ENCODE measurements at places on chromosomes 11 and 22.

- no peak for DNase-seq
Measured at GRCh38 chr22:43956805-43957463, 1.7 kb downstream of the SAMM50 start.

- no peak for DNase-seq
Measured at GRCh38 chr22:23804781-23805291, 18.1 kb downstream of the SMARCB1 start.

GRCh38 chr11:15936011-15936410, 420.3 kb downstream of the SOX6 start:
- DNase-seq: no peak

GRCh38 chr22:22424210-22424800, 84.2 kb downstream of the ZNF280B start:
- no peak for DNase-seq

GRCh38 chr22:36129071-36129470, 31.5 kb downstream of the APOL3 start:
- no peak for DNase-seq

DNA sequence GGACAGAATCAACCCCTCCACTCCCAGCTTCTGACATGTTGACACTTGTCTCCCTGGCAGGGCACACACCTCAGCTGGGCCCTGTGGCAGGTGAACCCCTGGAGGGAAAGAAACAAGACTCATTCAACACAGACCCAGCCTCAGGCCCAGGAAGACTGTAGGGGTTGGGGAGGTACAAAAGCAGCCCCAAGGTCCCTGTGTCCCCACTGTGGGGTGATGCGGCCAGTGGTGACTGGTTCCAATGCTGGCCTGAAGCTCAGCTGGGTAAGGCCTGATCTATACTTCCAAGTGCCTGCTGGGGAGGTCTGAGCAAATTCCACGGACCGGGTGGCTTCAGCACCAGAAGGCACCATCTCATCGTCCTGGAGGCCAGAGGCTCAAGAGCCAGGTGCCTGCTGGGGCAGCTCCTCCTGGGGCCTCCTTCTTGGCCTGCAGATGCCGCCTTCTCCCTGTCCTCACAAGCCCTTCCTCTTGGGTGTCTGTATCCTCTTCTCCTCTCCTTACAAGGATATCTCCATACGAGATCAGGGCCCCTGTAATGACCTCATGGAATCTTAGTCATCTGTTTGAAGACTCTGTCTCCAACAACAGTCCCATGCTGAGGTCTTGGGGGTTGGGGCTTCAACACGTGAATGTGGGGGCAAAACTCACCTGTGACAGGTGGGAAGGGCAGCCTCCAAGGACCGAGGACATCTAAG, 1492.1 kb downstream of the BRD1 start:
- DNase-seq: no peak

DNA sequence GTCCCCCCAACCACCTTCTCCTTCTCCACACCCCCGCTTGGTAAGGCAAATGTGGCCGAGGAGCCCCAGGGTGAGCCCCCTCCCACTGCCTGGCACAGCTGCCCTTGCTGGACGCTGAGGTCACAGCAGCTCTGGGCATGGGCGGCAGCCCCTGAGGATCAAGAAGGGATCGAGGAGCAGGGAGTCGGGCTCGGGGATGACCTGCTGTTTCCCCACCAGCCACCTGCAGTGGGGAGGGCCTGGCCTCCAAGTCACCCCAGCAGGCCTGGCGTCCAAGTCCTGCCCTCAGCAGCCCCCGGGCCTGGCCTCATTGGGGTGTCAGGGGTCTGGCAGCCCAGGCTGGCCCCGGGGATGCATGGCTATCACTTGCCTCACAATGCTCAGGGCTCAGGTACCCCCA, 23.7 kb downstream of the MUC5AC start:
- DNase-seq: no peak

DNA sequence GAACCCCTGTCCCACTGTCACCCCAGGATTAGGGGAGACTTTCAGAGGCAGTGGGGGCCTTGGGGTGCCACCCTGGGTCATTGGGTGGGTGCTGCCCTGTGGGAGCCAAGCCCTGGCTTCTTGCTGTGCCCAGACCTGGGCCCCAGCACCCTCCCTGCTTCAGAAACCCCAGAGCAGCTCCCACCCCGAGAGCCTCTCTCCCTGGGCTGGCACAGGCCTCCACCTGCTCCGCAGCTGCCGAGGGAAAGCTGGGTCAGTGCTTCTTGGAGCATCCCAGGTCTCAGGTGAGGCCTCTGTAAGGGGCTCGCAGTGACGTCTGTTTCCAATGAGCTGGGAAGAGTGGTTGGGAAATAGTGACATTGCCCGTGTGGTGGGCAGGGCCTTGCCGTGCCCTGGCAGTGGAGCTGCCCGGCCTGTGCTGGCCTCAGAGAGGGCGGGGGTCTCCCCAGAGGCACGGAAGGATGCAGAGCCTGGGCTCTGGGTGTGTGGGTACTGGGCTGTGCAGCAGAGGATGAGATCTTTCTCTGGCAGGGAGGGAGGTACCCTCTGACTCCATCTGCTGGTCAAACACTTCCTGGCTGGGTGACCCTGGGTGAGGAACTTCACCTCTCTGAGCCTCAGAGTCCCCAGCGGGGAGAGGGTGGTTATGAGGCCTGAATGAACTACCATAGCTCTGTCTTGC, 23.0 kb downstream of the C22orf23 start:
- no peak for DNase-seq

DNA sequence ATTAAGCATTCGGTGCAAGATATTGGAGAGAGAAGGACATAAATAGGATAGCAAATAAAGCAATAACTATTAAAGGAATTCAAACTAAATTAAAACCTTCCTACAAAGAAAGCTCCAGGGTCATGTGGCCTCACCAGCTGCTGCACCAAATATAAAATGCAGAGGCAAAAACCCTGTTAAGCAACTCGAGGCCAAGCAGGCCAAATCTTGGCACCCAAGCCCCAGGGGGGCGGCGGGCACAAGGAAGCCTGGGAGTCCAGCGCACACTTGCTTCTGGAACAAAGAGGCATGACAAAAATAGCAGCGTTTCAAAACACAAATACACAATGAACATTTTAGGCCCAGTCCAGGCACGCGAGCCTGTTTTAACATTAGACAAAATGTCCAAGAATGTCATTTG, 20.8 kb downstream of the KRTAP5-6 start:
- DNase-seq: no peak

- no peak for DNase-seq
Measured at GRCh38 chr11:97850701-97851100, 1170.0 kb upstream of the CNTN5 start.

DNA sequence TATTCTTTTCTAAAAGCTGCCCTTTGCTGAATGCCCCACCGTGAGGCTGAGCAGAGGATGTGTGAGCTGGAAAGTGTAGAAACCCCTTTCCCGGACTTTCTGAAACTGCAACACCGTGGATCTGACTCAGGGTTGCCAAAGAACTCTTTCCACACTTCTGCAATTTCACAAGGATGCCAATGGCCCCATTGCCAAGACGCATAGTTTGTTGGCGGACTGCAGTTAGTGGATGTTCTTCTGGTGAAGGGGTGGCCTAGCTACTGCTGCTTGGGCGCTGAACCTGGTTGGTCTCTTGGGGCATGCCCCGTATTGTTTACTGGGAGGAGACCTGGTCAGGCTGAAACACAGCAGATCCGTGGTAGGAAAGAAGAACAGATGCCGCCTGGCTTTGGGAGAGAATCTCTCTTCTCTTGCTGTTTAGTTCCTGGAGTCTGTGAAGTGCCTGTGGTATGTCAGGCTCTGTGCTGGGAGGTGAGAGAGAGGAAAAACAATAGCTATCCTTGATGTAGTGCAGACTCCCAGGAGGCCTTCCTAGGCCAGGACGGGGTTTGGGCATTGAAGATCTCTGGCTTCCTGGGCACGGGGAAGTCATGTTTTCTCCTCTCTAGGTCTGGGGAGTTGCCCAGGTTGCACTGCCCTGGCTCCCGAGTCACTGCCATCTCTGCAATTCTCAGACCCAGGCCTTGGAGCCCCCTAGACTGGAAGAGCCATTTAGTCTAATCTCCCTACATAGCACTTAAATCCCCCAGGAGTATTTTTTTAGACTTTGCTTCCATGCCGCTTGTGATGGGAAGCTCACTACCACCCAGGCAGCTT, 26.9 kb downstream of the CD82 start:
- DNase-seq: no peak

DNA sequence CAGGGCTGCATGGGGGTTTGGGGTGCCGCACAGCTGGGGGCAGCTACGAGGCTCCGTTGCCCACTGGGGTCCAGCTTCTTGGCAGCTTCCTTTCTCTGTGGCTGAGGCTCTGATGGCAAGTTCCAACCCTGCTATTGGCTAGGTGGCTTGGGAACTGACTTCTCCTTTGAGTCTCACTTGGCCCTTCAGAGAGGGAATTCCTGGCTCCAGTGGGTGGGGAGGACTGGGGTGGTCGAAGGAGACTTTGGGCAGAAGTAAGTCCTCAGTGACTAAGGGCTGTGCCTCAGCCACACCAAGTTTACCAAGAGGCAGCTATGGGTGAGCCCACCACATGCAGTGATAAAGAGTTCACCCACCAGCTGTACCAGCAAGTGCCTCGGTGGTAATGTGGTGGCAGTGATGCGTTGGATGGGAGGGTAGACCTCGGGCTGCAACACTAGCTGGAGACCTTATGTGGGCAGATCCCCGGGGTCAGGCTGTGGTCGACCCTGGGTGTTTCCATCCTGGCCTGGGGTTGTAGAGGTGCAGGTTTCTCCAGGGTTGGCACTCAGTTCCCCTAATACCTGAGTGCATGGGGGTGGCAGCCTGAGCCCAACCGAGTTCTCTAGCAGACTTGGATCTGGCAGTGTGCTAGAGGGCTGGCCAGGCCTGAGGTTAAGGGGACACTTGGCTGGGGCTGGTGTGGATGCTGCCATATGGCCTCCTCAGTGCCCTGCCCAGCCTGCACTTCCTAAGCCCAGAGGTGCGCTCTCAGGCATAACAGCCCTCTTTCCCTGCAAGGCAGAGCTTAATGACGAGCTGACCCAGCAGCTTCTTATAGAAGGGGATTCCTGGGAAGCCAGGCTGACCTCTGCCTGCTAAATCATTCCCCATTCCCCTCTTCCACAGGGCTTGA, 197.0 kb upstream of the CADM1 start:
- DNase-seq: no peak

DNA sequence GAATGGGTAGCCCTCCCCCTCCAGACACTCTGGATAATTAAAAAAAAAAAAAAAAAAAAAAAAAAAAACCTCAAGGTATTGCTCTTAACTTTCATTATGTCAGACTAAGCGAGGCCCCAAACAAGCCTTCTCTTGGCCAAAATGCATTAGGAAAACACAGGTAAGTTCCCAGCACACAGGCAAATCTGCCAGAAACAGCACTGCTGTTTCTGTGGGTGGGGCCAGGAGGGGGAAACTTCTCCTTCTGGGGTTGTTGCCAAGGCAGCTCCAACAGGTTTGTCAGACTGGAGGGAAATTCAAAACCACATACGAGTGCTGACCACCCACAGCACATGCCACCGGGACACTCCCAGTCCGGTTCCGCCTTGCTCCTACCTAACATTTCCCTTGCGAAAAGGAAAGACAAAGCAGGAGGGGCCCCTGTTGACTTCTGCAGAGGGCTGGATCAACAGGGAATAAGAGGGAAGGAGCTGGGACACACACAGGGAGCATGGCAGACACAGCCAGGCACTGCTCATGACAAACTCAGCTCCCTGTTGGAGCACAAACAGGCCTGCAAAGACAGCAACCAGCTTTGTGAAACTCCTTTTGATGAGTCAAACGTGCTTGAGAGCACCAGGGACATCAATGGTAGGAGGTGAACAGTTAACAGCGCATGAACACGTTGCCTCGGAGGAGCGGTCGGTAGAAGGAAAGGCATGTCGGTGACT, 55.0 kb downstream of the MYH9 start:
- DNase-seq: no peak

DNA sequence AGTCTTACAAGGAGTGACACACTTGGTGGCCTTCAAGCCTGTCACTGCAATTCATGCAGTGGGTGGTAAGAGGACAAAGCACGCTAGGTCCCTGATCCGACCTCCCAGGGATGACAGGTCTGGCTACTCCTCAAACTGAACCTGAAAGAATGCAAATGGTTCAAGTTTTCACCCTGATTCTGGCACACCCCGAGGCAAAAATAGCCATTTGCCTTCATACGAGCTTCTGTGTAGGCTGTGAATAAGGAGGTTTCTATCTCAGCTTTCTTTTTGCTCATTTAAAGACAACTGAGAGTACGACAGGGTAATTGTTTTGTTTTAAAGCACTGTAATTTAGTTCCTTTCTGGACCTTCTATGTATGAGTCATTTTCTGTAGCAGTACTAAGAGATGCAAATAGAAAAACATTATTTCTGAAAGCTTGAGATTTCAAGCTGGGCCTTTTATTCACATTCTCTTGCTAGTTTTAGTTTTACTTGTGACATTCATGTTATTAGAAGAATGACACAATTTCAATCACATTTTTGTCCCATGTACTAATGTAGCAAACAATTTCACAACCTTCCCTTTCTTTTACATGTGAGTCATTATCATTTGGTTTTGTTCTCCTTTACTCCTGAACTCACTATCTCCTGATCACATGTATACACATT, 56.6 kb upstream of the FDX1 start:
- DNase-seq: no peak

- no peak for DNase-seq
Measured at GRCh38 chr11:72896431-72896830, 82.2 kb downstream of the ATG16L2 start.

DNA sequence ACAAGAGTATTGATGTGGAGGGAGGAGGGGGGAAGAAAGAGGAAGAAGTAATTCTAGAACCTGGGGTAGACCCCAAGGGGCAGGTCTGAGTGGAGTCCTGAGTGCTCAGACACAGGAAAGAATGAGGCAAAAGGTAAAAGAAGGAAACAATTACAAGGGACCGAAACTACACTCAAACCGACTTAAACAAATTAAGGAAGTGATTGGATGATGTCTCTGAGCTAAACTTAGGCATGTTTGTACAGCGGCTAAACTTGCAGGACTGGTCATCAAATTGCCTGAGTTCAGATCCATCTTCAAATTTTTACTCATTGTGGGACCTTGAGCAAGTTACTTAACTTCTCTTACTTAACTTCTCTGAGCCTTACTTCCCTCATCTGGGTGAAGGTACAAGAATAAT, 86.3 kb upstream of the LRRC55 start:
- no peak for DNase-seq

GRCh38 chr22:36998620-36999351, 20.5 kb downstream of the TST start:
- no peak for DNase-seq

DNA sequence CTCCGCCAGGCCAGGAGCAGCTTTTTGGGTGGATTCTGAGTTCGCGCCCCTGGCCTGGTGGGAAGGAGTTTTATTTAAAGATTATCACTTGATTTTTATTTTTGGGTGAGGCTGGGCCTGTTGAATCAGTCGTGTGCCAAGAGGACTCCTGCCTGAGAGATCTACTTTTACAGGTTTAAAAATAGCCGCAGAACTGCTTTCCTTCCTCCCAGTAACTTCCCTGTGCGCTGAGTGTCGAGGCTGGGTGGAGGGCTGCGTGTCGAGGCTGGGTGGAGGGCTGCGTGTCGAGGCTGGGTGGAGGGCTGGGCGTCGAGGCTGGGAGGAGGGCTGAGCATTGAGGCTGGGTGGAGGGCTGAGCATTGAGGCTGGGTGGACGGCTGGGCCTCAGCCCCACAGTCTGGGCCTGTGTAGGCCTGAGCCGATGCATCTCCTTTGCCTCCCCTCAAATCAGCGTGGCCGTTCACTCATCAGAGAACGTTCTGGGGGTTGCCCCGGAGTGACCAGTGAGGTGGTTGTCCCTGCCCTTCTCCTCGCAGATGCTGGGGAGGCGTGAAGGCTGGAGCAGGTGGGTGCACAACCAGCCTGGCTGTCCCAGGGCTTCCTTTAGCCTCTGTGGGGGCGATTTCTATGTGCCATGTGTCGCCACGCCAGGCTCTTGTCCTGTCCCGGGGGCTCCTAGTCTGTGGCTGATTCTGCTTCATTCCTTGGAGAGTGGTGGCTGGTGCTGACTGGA, 30.1 kb downstream of the GRAMD4 start:
- DNase-seq: no peak

GRCh38 chr11:34296412-34296811, 61.4 kb downstream of the ABTB2 start:
- no peak for DNase-seq
